ENCODE measurements at places on chromosomes 4 and X. TPM values are rescaled to one million over a fixed set of nuclear protein-coding genes. Genes with fewer than 3 reads are reported as not detected.
A peak's percentile ranks its signal among the peaks of the same experiment; 100 is the strongest.

COL4A6 gene
- total RNA-seq, result 0.42 TPM

FAM9B gene
- total RNA-seq, result not detected

DMD gene
- 201 TPM for total RNA-seq

SNCA gene
- 0.73 TPM for total RNA-seq

DNA sequence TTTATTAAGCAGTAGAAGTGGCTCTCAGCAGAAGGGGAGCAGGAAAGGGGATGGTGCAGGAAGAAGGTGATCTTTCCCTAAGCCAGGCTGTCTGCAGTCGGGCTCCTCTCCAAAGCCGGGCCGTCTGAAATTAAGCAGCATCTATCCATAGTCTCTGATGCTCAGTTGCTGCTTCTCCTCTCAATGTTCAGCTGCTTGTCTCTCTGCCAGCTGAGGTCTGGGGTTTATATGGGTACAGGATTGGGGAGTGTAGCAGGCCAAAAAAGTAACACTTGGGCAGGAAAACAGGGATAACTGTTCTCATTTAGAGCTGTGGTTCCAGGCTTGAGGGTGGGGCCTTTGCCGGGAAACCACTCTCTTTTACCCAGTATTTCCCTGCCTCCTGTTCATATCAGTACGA, 39.2 kb upstream of the CCKAR start:
- DNase-seq, result no peak
- H3K27me3 ChIP-seq, result no peaks in the 10 kb centered on the region
- H3K4me3 ChIP-seq, result no peak overlapping the region
- H3K36me3 ChIP-seq, result no peaks in the 10 kb centered on the region
- no peak overlapping the region for H3K27ac ChIP-seq

DNA sequence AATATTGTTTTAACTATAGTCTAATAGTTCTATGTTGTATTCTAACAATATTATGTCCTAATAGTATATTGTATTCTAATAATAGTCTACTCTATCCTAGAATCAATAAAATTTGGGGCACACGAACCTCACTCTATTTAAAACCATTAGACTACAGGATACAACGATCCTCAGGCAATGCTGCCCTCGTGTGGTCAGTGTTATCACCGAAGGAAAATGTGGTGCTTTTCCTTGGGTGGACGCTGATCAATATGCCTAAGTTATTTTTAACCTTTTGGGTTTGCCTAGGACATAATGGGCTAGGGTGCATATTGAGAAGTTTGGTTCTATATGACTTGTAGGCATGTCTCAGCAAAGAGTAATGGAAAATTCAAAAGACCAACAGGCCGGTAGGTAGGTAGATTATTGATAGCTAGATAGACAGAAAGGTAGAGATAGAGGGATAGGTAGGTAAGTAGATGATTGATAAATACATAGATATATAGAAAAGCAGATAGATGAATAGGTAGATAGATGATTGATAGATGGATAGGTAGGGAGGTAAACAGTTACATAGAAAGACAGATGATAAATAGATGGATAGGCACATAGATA, 75.1 kb downstream of the PRKX start:
- H3K4me1 ChIP-seq, result no peaks in the 10 kb centered on the region
- DNase-seq, result no peak

- H3K4me3 ChIP-seq, result no peak overlapping the region
- no peaks in the 10 kb centered on the region for H3K27me3 ChIP-seq
- DNase-seq, result no peak
- H3K4me1 ChIP-seq, result no peaks in the 10 kb centered on the region
- H3K36me3 ChIP-seq, result no peaks in the 10 kb centered on the region
Measured at GRCh38 chrX:97366237-97366636, 482.5 kb downstream of the RPA4 start.

GLOD5 gene
- not detected for total RNA-seq

- no peak overlapping the region for H3K27ac ChIP-seq
- DNase-seq, result no peak
- no peaks in the 10 kb centered on the region for H3K27me3 ChIP-seq
- no peaks in the 10 kb centered on the region for H3K4me1 ChIP-seq
Measured at GRCh38 chrX:109281483-109282275, 200.2 kb downstream of the GUCY2F start.

- no peak overlapping the region for H3K27ac ChIP-seq
- H3K4me3 ChIP-seq, result no peak overlapping the region
- DNase-seq, result no peak
- H3K27me3 ChIP-seq, result no peaks in the 10 kb centered on the region
- H3K36me3 ChIP-seq, result no peaks in the 10 kb centered on the region
Measured at GRCh38 chr4:47413521-47413920, 50.0 kb downstream of the COMMD8 start.

DNA sequence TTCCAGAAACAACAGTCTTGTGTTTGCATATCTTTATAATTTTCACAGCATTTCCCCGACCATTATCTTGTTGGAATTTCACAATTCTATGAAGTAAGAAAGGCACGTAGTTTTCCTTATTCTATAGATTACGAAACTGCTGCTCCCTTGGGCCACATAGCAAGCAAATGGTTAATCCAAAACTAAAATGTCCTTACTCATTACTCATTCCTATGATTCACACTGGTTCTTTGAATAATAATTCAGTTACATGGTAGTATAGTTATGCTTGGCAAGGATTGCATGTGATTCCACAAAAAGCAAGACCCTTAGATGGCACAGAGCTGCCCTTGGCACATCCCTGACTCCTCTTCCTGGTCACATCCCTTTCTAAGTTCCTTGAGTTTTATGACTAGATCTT, 51.2 kb downstream of the OR13H1 start:
- no peaks in the 10 kb centered on the region for H3K4me1 ChIP-seq
- H3K27ac ChIP-seq, result no peak overlapping the region
- no peak overlapping the region for H3K4me3 ChIP-seq
- peaks cover 4% of the 10 kb centered on the region for H3K27me3 ChIP-seq
- H3K36me3 ChIP-seq, result no peaks in the 10 kb centered on the region

BLOC1S4 gene
- total RNA-seq, result 15.7 TPM

GRCh38 chrX:150262456-150262855, 100.7 kb upstream of the MAMLD1 start:
- H3K36me3 ChIP-seq, result no peaks in the 10 kb centered on the region
- H3K4me1 ChIP-seq, result no peaks in the 10 kb centered on the region
- H3K27ac ChIP-seq, result no peak overlapping the region
- H3K27me3 ChIP-seq, result no peaks in the 10 kb centered on the region
- H3K4me3 ChIP-seq, result no peak overlapping the region

SHOX gene
- total RNA-seq, result 1.1 TPM

DNA sequence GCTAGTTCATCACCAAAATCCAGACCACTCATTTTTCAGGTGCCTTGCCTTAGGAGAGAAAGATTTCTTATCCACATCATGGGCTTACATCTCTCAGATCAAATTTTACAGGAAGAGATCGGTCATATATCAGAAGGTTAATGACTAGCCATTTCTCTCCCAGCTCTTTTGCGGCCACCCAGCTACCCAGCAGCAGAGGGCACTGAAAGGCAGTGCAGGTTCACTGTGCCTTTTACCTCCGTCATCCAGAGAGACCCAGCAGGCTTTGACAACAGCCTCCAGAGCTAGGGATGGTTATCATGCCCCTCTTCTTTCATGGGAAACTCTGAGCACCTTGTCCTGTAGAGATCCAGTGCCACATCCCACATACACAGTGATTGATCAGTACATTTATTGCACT, 384.8 kb downstream of the AFF2 start:
- H3K27ac ChIP-seq, result no peak overlapping the region
- no peaks in the 10 kb centered on the region for H3K4me1 ChIP-seq
- DNase-seq, result no peak
- no peak overlapping the region for H3K4me3 ChIP-seq

DNA sequence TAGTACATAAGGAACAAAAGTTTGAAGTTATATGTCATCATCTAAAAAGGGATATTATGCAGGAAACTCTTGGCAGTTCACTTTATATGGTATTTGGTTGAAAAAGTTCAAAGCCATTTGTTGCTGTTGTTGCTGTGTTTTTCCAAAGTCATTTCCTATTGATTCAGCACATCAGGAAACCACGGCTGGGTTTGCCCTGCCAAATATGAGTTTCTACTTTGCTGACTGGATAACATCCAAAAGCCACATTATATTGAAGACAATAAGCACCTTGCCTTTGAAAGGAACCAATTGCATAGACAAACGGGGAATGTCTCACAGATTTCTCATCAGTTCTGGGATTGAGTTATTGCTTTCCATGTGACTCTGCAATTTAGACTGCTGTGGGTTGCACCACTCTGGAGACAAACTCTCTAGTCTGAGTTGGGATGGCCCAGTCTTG, 206.1 kb downstream of the SLC39A8 start:
- H3K4me1 ChIP-seq, result no peaks in the 10 kb centered on the region
- no peak for DNase-seq
- H3K27ac ChIP-seq, result peak overlapping the region; percentile 50

DNA sequence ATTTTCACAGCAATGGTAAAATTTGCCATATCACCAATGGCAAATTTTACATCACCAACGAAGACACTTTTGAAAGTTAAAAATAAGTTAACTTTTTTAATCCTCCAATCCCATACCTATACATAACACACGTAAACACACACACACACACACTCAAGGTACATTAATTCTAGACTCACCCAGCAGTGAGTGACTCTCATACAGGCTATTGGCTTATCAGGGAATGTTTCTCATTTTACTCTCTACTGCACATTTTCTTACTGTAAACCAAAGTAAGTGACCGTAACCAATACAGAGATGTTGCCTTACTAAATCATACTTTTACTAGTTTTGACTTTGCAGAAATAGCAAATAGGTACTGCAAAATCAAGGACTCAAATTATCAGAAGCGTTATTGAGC, 2.3 kb downstream of the VEGFC start:
- H3K4me3 ChIP-seq, result no peak overlapping the region
- no peak for DNase-seq
- no peaks in the 10 kb centered on the region for H3K27me3 ChIP-seq
- H3K27ac ChIP-seq, result no peak overlapping the region
- H3K36me3 ChIP-seq, result no peaks in the 10 kb centered on the region
- peaks cover 7% of the 10 kb centered on the region for H3K4me1 ChIP-seq

- peaks cover 20% of the 10 kb centered on the region for H3K4me1 ChIP-seq
- no peak overlapping the region for H3K27ac ChIP-seq
- no peak for DNase-seq
- no peak overlapping the region for H3K4me3 ChIP-seq
Measured at GRCh38 chr4:185219551-185220344, 10.3 kb downstream of the SNX25 start.

GRCh38 chrX:77436682-77437081, 10.5 kb upstream of the FGF16 start:
- H3K36me3 ChIP-seq, result no peaks in the 10 kb centered on the region
- H3K27ac ChIP-seq, result no peak overlapping the region
- no peak overlapping the region for H3K4me3 ChIP-seq
- H3K4me1 ChIP-seq, result no peaks in the 10 kb centered on the region

- H3K27me3 ChIP-seq, result no peaks in the 10 kb centered on the region
- H3K4me3 ChIP-seq, result no peak overlapping the region
- no peak for DNase-seq
- no peaks in the 10 kb centered on the region for H3K36me3 ChIP-seq
- H3K4me1 ChIP-seq, result no peaks in the 10 kb centered on the region
Measured at GRCh38 chr4:37517326-37517725, 168.8 kb downstream of the RELL1 start.

GRCh38 chrX:30816079-30816478, 73.0 kb downstream of the TAB3 start:
- no peaks in the 10 kb centered on the region for H3K4me1 ChIP-seq
- H3K36me3 ChIP-seq, result no peaks in the 10 kb centered on the region
- no peak overlapping the region for H3K27ac ChIP-seq
- no peaks in the 10 kb centered on the region for H3K27me3 ChIP-seq
- no peak overlapping the region for H3K4me3 ChIP-seq

- no peak overlapping the region for H3K27ac ChIP-seq
- no peak overlapping the region for H3K4me3 ChIP-seq
- no peaks in the 10 kb centered on the region for H3K4me1 ChIP-seq
- no peak for DNase-seq
Measured at GRCh38 chr4:152646221-152646620, 33.6 kb downstream of the TMEM154 start.

DNA sequence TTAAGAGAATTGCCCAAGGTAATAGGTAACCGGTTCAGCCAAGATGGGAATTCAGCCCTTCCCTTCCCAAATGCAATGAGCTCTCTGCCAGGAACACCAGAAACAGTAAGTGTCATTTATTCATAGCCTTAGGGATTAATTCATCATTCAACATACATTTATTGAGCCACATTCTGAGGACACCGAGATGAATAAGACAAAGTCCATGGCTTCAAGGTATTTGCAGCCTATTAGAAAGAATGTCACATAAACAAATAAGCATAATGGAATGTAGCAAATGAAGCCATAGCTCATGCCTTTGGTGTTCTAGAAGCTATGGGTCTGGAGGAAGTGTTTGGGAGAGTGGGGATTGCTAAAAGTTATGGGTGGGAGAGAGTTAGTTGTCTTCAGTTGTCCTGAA, 6.3 kb upstream of the TAB3 start:
- H3K4me1 ChIP-seq, result no peaks in the 10 kb centered on the region
- no peaks in the 10 kb centered on the region for H3K27me3 ChIP-seq
- H3K36me3 ChIP-seq, result no peaks in the 10 kb centered on the region
- no peak overlapping the region for H3K4me3 ChIP-seq
- no peak for DNase-seq

DAPP1 gene
- total RNA-seq, result 0.98 TPM

SLC25A6 gene
- 69.9 TPM for total RNA-seq

Data from gastrocnemius medialis (tissue), 4 donors.